ENCODE measurements at places on chromosomes 13 and 19.

GRCh38 chr13:52461265-52461664 is 6.0 kb downstream of the CKAP2 start:
- no peak for DNase-seq

GRCh38 chr13:40376296-40376849 is 290.1 kb downstream of the FOXO1 start:
- no peak for DNase-seq

DNA sequence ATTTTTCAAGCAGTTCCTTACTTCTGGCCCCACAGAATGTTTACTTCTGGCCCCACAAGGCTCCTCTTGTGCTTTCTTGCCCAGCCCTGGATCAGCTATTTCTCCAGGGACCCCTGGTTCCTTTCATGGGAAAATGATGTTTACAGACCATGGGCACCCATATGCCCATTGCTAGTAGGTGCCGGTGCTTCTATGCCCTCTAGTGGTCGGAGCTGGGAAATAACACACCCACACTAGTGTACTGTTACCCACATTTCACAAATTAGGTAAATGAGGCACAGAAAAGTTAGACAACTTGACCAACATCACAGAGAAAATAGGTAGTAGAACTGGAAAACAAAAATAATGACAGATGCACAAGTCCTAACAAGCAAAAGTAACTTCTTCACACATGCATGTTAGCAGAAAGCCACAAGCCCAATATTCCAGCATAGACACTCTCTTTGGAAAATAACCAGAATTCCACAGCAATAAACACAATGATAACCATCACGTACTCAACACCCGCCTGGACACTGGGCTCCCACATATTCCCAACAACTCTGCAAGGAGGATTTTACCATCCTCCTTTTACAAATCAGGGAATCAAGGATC is 1.3 kb upstream of the CEACAM6 start:
- DNase-seq: peak; percentile 26

GRCh38 chr19:33407716-33408115 is 34.2 kb downstream of the CEBPG start:
- no peak for DNase-seq

- DNase-seq: no peak
Observed at GRCh38 chr19:1253514-1254080, 5.2 kb downstream of the MIDN start.

GRCh38 chr13:59715611-59716010 is 448.1 kb downstream of the DIAPH3 start:
- peak; percentile 3 for DNase-seq

GRCh38 chr13:74129500-74130191 is 4.6 kb downstream of the KLF12 start:
- DNase-seq: no peak

Measured in fibroblast of pulmonary artery (primary cell).